Activated CD4-positive, CD25-positive, alpha-beta regulatory T cell (primary cell): ENCODE measurements at places on chromosomes 2 and 18.

- DNase-seq = no peak
These were observed 294.9 kb upstream of the CYRIA start for GRCh38 chr2:16960579-16960978.

DNA sequence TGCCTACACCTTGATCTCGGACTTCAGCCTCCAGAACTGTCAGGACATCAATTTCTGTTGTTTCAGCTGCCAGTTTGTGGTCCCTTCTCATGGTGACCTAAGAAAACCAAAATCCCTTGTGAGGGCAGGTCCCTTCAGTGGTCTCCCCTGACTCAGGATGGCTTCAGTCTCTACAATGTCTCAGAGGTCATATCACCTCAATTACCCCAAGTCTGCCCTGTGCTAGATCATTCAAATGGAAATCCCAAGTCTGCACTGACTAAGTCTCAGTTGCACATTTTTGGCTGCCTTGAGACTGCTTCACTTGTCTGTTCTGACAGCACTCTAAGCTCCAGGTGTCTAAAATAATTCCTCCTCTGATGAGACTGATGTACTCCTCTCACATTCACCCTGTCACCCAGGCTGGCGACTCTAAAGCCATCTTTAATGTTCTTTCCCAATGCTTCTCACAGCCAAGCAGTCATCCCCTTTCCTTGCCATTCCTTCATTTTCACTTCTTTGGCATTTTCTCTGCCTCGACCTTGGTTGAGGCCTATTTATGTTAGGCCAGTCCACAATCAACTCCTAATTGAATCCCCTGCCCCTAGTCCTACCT lies 470.8 kb downstream of the DLGAP1 start:
- no peak for DNase-seq

DNA sequence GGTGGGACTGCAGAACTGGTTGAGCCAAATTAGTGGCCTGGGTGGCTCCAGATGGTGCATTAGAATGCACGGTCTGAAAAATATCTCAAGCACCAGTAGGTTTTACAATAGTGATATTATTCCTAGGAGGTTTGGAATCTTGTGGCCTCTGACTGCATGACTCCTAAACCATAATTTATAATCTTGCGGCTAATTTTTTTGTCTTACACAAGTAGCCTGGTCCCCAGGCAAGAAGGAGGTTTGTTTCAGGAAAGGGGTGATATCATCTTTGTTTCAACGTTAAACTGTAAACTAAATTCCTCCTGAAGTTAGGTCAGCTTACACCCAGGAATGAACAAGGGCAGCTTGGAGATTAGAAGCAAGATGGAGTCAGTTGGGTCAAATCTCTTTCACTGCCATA lies 98.9 kb upstream of the ARL4C start:
- DNase-seq = no peak

GRCh38 chr18:57004366-57005121 lies 142.3 kb upstream of the BOD1L2 start:
- no peak for DNase-seq

- DNase-seq = no peak
These were observed 859.2 kb downstream of the CNTNAP5 start for GRCh38 chr2:124884315-124884714.

GRCh38 chr2:196259507-196260481 lies 88.4 kb upstream of the STK17B start:
- DNase-seq = no peak

DNA sequence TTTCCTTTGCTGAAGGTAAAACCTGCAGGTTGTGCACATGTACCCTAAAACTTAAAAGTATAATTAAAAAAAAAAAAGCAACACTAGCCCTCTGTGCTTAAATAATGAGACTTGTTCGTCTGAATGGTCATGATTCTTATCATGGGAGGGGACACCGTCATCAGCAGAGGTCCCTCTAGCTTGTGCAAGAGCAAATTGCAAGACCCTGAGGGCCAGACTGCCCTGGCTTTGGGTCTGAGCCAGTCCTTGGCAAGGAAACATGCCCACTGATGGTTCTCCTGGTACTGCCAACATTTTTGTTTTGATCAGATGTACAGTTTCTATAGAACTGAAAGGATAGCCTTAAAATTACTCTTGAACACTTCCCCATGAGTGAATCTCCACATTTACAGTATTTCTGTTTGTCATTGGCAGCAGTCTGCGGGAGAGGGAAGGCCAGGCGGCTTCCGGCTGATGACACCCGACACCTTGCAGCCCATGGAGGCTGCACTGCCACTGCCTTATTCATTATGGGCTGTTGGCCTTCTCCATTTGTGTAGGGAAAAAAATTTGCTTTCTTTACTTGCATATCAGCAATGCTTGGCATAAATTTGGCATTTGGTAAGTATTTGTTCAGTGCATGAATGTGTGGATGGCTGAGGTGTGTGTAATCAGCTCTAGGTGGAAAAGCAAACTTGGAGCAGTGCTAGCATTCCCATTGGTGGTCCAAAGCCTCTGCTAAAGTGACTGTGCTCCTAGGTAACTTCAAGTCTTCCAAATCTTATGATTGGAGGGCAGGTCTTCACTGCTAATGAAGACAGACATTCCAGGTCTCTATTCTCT lies 161.6 kb upstream of the ALKAL2 start:
- DNase-seq = no peak

GRCh38 chr2:106267997-106268396 lies 73.9 kb upstream of the UXS1 start:
- no peak for DNase-seq

DNA sequence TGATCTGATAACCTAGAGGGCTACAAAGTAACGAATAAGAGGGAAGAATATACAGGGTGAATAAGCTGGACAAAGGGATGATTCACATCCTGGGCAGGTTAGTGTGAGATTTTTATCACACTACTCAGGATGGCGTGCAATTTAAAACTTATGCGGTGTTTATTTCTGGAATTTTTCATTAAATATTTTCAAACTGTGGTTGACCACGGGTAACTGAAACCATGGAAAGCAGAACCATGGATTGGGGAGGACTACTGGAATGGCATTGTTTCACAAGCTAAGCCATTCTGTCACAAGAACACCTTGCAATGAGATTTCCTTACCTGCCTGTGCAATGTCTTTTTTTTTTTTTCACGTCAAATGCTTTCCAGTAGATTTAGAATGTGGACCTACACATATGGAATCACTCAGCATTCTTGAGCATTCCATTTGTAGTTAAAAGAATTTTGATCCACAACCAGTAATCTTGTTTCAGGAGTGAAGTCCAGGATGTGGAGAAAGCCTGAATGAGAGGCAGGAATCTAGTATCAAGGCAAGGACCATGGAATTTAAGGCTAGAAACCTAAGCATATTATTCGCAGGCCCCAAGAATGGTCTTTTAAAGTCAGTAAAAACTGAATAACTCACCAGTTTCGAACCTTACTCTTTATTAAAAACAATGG lies 8.0 kb upstream of the CDK15 start:
- DNase-seq = no peak

DNA sequence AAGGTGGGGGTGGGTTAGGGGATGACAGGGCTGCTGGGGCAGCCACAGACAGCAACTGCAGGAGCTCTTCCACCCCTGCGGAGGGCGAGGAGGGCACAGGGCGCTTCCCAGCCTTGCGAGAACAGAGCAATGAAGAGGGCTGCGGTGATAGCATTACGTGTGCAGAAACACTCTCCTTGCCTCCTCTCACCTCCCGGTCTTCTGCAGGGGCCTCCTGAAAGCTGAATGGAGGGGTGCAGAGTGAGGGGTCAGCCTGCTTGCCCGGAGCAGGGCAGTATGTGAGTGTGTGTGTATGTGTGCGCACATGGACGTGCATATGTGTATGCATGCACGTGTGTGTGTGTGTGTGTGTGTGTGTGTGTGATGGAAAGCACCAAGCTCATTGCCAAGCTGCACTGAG lies 29.5 kb upstream of the IL1R2 start:
- DNase-seq = no peak

DNA sequence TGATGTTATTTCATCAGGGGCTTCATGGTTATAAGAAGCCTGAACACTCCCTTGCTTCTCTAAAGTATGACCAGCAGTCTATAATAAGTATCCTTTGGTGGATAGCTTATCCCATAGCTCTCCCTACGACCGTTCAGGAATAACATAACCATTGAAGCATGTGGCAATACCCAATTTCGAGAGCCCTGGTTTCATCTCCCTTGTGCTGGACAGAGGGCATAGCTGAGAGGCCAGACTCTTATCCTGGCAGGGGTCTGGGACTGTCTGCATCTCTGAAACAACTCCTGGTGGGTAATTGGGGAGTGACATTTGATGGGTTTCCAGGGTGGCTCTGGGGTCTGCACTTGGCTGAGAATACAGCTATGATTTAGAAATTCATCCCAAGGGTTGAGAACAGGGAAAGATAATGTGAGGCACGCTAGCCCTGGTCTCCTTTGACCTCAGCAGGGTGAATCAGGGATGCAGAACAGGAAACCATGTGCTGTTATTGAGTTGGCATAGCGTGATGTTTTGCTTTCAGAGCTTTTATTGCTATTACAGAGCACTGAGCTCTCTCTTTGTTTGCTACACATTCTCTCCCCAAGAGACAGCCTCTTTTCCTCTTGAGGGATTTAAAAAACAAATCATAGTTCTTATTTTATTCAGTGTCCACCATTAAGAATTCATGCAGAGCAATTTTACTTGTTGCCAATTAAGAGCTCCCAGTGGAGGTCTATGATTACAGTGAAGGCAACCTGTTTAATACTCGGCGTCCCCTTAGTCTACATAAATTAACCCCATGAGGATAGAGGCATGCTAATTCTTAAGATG lies 274.5 kb downstream of the NCKAP5 start:
- no peak for DNase-seq

DNA sequence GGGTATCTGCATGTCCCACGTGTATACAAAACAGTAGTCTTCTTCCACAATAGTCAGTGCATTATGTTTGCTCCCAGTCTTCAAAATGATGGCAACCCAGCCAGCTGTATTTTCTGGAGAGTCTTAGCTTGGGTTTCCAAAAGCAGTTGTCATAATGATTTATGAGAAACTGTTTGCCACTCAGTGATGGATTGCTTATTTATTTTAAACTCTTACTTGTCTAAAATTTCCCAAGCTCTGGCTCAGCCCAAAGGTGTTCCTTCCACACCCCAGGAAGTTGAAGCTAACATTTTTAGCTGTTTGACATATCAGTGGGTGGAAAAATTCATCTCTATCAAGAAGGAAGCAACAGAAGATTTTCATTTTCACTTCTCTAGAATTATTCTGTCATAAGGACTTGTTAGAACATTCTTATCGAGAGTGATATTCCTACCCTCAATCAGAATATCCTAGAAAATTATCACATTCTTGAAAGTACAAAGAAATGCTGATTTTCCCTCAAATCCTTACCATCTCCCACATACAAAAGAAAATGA lies 78.8 kb downstream of the ASAP2 start:
- DNase-seq = no peak

DNA sequence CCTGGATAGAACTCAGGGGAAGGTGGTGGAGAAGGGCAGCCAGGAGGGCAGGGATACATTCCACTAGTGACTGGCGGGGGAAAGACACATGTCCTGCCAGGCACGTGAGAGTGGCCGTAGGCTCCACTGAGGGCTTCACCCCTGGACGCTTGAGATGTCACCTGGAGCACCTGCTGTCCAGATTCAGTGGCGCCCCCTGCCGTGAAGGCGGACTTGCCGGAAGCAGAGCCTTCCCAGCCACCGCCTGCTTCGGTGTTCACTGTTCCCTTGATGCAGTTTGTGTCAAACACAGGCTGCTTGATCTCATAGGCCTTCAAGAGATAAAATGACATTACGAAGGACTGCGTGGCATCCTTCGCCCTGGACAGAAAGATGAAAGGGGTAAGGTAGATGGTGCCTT lies 335.3 kb downstream of the ZNF521 start:
- no peak for DNase-seq

DNA sequence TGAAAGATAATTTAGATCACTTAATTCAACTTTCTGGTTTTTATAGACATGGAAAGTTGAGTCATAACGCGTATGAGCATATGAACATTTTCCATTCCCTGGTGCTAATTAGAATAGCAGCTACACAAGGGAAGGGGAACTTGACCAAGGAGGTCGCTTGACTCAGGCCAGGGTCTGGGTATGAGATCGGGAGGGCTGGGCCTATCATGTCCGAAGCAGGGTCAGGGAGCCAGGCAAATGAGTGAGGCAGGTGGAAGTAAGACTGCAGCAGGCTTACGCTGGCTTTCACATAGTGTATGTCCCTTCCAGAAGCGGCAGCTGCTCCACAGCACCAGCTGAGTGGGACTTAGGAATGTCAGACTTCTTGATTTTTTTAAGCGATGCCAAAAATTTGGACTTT lies 14.7 kb downstream of the RALB start:
- DNase-seq = no peak

DNA sequence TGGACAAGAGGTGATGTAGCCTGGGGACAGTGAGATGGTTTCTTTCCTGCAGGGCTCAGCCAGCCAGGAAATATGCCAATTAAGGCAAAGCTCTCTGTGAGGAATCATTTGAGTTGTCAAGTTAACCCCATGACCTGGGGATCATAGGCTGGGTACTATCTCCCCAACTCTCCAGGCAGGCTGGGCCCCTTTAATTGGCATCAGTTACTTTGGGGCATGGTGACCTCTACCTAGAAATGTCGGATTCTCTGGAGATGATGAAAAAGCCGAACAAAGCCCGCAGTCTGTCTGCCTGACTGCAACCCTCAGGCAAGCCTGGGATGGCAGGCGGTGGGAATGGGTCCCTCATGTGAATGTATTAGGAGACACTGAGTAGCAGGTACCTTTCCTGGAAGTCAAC lies 193.5 kb upstream of the SMAD2 start:
- no peak for DNase-seq

- no peak for DNase-seq
These were observed 322.5 kb downstream of the ARHGAP15 start for GRCh38 chr2:143451642-143452281.

DNA sequence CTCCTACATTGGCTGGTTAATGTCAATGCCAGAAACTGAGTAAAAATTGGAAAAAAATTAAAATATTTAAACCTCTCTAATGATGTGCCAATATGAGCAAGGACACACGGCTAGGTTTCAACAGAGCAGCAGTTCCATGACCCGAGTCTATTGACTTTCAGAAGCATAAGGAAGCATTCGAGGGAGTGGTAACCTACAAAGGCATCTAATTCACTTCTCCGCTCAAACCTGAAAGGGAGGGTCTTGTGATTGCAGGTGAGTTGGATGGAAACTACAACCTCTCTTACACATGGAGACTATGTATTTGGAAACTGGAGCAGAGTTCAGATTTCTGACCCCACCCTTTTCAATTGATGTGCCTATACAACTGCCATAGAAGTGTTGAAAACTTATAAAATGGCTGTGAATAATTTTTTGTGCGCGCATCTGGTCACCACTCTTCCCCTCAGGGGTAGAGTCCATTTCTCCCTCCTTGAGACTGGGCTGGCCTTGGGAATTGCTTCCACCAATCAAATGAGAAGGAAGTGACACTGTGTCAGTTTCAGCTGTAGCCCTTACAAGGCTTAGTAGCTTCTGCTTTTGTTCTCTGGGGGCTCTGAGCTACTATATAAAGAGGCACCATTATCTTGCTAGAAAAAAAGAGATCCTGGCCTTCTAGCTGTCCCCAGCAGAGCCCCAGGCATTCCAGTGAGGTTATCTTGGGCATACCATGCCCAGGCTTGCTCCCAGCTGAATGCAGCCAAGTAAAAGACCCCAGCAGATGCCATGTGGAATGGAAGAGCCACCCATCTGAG lies 278.0 kb downstream of the EPHA4 start:
- no peak for DNase-seq
